NCI-H526 (cell line): ENCODE measurements at places on chromosomes 2 and 18.

DNA sequence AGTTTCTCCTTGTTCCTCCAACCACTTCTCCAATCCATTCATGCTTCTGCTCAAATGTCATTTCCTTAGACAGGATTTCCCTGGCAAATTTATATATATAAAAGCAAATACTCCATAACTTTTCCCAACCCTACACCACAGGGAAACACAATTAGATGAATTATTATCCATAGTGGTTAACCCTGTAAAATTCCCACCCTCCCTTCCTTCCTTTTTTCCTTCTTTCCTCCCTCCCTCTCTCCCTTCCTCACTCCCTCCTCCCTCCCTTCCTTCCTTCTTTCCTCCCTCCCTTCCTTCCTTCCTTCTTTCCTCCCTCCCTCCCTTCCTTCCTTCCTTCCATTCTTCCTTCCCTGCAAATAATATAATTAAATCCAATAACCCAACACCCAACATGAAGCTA is 617.7 kb downstream of the IRS1 start:
- no peak for DNase-seq

GRCh38 chr18:58470292-58470691 is 158.6 kb downstream of the ALPK2 start:
- no peak for DNase-seq

- DNase-seq: no peak
Measured at GRCh38 chr2:64205415-64205814, 61.2 kb upstream of the PELI1 start.

DNA sequence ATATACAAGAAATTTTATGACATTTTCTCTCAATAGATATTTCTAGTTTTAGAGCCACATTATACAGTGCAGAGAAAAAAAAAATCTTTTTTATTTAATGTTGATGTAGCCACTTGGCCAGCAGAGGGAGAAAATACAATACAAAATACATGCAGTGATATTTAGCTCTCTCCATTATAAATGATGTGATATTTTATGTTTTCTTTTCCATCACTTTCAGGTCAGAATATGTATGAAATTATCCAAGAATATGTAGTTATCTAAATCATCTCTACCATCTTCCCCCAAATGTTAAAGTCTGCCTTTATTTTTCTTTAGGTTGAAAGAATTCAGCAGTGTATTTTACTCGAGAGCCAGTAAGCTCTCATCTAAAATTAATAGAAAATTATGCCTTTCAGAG is 533.6 kb upstream of the FSHR start:
- DNase-seq: no peak

- no peak for DNase-seq
Measured at GRCh38 chr2:12083713-12084419, 337.4 kb downstream of the LPIN1 start.

- DNase-seq: no peak
Measured at GRCh38 chr2:156156580-156156979, 175.9 kb downstream of the NR4A2 start.

- DNase-seq: no peak
Measured at GRCh38 chr18:44779753-44780292, 99.1 kb downstream of the SETBP1 start.

DNA sequence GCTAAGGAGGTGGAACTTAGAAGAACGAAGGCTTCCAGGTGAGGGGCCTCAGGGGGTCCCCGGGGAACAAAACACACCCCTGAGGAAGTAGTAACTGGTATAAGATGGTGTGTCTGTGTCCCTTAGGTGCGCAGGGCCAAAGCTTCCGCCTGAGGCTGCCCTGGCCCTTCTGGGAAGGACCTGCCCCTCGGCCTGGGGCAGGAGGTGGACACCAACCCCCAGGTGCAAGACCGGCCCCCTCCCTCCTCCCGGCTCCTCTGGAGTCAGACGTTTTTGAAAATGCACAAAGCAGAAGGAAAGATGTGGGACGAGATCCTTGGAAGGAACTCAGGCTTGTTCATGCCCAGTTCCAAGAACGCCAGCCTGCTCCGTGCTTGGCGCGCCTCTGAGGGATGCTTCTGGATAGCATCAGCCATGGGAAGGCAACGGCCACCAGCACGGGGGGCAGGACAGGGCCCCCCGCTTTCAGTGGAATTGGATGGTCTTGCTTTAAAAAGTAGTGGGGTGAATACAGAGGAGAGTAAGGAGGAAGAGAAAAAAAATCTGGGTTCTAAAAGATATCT is 37.5 kb downstream of the MYT1L start:
- no peak for DNase-seq
